ENCODE measurements at places on chromosomes 7 and 10.

- DNase-seq, result no peak
Observed at GRCh38 chr10:22959292-22959691, 31.4 kb downstream of the ARMC3 start.

DNA sequence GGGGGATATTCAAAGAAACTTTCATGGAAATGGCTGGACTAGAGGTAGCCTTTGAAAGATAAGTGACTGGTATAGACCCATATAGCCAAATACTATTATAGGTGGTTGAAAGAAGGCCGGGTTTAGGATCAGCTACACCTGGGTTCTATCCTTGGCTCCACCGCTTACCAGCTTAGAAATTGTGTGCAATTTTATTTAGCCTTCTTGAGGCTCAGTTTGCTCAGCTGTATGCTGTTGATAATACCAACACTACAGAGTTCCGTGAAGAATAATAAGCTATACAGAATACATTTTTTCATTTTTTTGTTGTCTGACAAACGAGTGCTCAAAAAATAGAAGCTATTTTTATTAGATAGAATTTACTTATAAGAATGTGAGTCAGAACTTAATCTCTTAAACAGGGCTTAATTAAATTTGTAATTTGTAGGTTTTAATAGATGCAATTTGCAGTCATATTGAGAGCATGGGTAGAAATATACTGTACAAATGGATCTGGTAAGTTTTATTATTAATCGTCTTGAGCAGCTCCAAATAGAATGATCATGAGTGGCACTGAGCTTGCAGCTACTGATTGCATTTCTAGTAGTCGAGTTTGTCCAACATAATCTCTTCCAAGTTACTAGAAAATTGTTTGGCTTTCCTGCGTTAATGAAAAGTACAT, 164.3 kb upstream of the PHYHIPL start:
- DNase-seq, result no peak

DNA sequence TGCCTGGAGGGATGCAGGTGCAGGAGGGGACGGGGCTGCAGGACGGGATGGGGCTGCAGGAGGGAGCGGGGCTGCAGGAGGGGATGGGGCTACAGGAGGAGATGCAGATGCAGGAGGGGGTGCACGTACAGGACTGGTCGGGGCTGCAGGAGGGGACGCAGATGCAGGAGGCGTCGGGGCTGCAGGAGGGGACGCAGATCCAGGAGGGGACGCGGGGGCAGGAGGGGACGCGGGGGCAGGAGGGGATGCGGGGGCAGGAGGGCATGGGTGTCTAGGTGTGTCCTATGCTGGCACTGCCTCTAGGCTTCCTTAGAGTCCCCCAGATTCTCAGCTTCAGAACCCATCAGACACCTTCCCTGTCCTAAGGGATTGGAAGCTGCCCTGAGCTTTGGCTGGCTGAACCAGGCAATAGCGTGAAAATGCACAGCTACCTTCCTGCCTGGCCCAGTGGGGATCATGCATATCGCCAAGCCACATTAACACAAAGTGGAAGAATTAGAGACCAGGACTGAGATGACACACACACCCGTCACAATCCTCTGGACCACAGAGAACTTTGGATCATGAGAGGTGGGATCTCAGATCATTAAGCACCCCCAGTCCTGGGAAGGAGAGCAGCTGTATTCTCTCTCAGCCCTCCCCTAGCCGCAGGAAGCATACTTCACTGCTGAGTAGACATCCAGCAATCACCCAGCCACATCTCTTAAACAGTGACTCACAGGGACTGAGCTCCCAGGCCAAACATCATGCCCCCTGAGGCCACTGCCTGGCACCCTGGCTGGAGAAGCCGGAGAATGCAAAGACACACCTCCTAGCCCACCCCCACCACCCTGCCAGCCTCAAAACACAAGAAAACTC, 67.3 kb downstream of the VWA2 start:
- no peak for DNase-seq

GRCh38 chr10:121088524-121088923, 237.4 kb downstream of the WDR11 start:
- DNase-seq, result no peak

DNA sequence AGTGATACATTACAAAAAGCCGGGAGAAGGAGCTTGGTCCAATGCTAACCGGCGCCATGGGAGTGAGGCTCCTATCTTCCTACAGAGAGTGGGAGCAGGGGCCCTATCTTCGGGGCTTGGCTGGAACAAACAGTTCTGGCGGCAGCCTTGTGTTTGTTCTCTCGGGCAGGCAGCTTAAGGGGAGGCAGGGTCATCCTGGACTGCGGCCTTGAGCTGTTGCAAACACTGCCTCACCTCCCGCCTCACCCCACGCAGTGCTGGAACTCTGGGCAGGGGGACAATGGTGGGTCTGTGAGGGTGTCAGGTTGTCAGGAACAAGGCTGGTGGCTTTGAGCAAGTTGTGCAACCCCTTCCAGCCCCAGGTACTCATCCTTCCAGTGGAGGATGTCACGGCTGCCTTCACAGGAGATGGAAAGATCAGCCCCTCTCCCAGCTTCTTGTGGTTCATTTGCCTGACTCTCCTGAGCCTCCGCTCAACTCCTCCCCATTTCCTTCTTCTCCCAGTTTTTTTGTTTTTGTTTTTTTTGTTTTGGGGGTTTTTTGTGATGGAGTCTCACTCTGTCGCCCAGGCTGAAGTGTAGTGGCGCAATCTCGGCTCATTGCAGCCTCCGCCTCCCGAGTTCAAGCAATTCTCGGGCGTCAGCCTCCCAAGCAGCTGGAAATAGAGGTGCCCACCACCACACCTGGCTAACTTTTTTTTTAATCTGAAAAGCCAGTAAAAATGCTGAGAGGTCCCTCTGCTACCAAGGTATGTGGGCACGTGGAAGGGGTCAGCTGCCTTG, 57.4 kb downstream of the SPOCK2 start:
- DNase-seq, result no peak

DNA sequence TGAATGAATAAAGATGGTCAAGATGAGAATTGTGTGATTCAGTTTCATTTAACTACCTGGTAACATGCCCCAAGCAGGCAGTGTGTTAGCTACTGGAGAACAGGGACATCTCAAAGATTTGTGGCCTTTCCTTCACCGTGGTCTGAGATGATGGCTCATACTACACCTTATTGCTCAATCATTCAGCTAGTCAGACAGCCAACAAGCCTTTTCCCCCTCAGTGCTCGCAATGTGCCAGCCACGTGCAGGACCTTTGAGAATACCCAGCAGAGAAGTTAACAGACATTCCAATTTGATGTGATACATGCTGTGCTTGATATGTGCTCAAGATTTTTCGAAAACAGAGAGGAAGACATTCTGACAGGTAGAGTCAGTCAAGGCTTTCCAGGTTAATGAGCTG, 562.8 kb downstream of the SUGCT start:
- DNase-seq, result no peak

DNA sequence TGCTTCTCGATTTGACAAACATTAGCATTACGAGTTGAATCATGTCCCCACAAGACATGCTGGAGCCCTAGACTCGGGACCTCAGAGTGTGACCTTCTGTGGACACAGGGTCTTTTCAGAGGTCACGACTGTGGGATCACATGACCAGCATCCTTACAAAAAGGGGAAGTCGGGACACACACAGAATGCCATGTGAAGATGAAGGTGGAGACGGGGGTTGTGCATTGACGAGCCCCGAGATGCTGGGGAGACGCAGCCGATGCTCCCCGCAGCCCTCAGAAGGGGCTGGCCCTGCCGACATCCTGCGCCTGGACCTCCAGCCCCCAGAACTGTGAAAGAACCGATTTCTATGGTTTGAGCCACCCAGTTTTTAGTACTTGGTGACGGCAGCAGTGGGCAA, 7.5 kb downstream of the ZFAND2A start:
- DNase-seq, result no peak

GRCh38 chr10:130404476-130405055, 268.4 kb downstream of the GLRX3 start:
- DNase-seq, result no peak

DNA sequence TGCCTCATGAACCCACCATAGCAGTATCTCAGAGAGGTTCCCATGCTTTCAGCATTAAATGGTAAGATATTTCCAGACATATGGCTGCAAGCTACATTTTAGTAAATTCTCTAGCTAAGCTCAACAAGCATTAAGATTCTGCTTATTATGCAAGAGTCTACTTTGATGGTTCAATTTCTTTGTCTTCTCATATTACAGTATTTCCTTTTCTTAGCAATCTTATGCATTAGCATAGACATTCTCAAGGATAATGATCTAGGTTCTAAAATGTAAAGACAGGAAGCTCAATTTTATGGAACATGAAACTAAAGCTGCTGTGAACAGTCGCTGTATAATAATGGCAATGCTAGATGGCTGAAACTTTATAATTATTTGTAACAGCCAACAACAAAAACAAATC, 39.2 kb downstream of the MEOX2 start:
- DNase-seq, result peak; percentile 94

DNA sequence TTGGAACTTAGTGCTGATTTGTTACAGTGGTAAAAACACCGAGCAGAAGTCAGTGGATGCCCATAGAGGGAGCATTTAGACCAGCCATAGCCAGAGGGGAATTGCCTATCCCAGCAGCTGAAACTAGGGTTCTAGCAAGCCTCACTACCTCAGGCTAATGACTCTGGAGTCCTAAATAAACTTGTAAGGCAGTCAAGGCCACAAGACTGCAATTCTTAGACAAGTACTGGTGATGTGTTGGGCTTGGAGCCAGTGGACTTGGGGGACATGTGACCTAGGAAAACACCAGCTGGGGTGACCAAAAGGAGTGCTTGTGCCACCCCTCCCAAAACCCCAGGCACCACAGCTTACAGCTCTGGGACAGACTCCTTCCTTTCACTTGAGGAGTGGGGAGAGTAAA, 209.0 kb downstream of the MAGI2 start:
- DNase-seq, result no peak

DNA sequence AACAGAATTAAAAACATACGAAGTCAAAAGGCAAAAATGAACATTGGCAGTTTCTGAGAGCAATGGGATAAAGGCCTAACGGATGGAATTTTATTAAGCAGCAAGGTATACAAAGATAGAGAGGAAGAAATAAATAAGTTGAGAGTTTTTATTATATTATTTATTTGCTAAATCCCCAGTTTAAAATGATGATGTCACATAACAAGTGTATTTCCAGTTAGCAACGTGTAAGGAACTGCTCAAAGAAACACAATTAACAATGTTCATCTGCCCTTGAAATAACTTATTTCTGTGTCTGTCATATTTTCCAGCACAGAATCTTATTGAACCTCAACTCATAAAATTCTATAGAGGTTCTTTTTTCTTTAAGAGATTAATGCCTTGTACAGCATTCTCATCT, 108.6 kb upstream of the TMEM106B start:
- DNase-seq, result no peak

- DNase-seq, result peak; percentile 65
Observed at GRCh38 chr7:118153551-118154177, 30.3 kb upstream of the LSM8 start.

- DNase-seq, result no peak
Observed at GRCh38 chr7:64890761-64891362, 12.2 kb upstream of the ZNF273 start.

GRCh38 chr7:3162289-3162688, 118.6 kb upstream of the CARD11 start:
- no peak for DNase-seq
